ENCODE measurements at places on chromosomes 13 and 19. TPM values are rescaled to one million over a fixed set of nuclear protein-coding genes. Genes with fewer than 3 reads are reported as not detected.

The SBSN gene
- total RNA-seq, result 1.7 TPM

The MBD3L4 gene
- not detected for total RNA-seq

The FLT1 gene
- total RNA-seq, result 118 TPM

The ANKRD24 gene
- total RNA-seq, result 0.51 TPM

The KIR3DL1 gene
- total RNA-seq, result not detected

The PBX4 gene
- 0.58 TPM for total RNA-seq

The FXYD1 gene
- 2.1 TPM for total RNA-seq

The ZNF90 gene
- 1.1 TPM for total RNA-seq

DNA sequence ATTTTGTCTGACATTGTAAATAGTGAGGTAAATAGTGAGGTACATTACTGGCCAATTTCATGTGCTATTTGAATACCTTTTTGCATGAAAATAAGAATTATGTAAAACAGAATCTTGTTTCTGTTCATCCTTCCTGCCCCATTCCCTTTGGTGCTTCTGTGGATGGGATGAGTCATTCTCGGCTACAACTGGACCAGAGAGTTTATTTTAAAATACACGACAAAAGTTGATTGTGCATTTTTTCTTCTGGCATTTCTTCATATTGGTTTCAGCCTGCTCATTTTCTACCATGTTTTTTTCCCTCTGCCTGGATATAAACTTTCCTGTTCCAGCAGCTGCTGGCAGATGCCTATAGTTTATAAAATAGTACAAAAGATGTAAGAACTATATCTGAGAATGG lies 107.5 kb downstream of the CYSLTR2 start:
- DNase-seq, result no peak

DNA sequence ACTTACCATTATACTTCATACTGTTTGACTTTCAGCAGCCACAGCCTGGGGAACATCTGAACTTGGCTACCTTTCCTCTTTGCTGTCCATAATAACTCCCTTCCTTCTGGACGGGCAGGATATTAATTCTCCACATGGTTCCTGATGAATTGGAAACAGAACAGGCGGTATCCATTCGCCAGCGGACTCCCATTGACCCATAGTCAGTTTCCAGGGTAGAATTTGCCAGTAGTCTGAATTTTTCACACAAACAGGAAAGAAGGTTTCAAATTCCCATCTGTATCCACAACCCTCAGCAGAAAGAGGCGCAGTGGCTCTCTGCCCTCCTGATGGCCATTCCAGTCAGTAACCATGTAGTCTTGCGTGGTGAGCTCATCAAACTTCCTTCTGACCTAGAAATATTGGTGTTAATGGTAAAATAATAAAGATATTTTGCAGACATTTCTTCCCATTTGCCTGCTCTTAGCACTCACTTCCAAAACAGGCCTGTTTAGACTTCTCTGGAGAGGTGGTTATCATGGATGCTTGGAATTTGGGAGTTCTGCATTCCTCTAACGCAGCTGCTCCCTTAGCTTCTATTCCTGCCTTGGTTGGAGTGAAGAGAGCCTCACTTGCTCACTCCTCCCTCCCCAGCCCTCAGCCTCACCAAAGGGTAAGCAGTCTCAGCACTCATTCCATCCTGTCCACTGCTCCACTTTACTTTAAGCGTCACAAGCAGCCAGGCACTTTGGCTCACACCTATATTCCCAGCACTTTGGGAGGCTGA lies 75.0 kb upstream of the OXGR1 start:
- no peak for DNase-seq

GRCh38 chr19:2337329-2337707 lies 8.8 kb downstream of the SPPL2B start:
- peak; percentile 59 for DNase-seq

DNA sequence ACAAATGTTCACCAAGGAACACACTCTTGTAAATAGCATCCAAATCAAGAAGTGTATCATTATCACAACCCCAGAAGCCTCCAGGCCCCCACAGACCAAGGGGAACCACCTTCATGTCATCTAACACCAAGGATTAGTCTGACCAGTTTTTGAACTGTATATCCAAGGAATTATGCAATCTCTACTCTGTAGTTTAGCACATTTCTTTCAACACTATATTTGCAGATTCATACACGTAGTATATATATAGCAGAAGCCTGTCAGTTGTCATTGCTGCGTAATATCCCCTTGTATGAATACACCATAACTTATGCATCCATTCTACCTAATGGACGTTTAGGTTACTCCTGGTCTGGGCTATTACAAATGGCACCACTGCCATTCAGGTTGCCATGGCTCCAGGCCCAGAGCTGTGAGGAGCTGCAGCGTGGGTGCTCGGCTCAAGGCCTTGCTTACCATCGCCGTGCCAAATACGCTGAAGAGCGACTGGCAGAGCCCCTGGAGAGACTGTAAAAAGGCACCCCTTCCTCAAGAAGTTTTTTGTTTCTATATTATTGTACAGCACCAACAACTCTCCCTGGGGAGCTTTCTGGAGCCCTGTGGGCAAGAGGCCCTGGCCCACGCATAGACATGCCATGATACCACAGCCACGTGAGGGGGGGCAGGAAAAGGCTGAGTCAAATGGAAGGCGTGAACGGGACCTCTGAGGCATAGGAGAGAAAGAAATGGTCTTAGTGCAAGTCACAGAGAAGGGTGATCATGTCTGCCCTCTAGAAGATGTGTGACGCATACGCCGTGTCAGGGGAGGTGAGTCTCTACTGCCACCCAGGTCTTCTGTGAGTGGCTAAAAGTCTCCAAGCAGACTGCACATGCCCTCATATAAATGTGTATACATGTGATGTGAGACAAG lies 10.8 kb downstream of the LATS2 start:
- no peak for DNase-seq

- DNase-seq, result no peak
Measured at GRCh38 chr13:114027826-114028225, 54.0 kb upstream of the C13orf46 start.

DNA sequence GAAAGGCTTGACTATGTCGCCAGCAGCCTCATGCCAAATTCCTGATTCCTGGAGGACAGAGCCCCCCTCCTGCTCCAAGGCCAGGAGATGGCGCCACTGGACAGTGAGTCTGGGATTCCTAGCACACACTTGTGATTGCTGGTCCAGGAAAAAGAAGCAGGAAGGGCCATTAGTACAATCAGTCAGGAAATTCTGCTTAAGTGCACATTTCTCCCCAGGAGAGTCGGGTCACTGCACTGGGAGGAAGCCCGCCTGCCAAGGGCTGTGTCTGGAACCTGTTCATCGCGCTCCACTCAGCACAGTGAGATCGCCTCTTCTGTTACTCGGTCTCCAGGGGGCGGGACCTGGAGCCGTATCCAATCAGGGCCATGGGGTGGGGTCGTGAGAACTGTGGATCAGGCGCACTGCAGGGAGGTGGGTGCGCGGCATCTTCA lies 65.1 kb downstream of the ZNF823 start:
- DNase-seq, result peak; percentile 5

- DNase-seq, result peak; percentile 38
Measured at GRCh38 chr13:19810996-19811881, 28.5 kb upstream of the PSPC1 start.

- DNase-seq, result no peak
Measured at GRCh38 chr19:6413291-6413690, 11.3 kb downstream of the KHSRP start.

GRCh38 chr19:5058521-5059212 lies 89.8 kb downstream of the KDM4B start:
- DNase-seq, result no peak

DNA sequence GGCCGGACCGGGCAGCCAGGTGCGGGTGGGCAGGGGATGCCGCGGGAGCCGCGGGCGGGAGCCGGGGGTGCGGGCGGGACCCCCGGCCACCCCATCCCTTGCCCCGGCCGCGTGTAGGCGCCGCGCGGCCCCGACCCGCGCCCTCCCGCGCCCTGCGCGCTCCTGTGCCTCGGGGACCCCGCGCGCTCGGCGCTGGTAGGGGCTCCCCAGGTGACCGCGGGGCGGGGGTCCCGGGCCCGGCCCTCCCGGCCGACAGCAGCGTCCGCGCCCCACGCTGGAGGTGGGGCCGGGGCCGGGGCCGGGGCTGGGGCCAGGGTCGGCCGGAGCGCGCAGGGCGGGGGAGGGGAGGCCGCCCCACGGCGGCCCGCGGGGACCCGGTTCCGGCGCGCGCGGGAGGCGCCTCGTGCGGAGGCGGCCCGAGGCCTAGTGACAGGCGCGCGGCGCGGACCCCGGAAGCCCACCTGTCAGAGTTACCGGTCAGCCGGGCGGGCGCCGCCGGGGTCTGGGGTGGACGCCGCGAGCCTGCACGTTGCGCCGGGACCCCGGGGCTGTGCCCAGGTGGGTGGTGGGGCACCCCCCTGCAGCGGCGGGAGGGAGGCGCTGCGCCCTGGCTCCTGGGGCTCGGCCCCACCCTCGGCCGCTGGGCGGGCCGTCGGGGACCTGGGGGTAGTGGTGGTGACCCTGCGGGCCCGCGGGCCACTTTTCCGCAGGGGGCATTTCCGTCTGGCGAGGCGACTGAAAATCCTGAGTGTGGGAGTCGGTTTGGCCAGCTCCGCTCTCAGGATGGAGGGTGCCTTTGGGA lies 518 bp downstream of the TFDP1 start:
- DNase-seq, result no peak

- DNase-seq, result no peak
Measured at GRCh38 chr19:3159565-3159964, 19.0 kb upstream of the S1PR4 start.

Measured in HFFc6 (cell line).